ENCODE measurements at places on chromosomes 7 and 10.
A peak's percentile ranks its signal among the peaks of the same experiment; 100 is the strongest.

DNA sequence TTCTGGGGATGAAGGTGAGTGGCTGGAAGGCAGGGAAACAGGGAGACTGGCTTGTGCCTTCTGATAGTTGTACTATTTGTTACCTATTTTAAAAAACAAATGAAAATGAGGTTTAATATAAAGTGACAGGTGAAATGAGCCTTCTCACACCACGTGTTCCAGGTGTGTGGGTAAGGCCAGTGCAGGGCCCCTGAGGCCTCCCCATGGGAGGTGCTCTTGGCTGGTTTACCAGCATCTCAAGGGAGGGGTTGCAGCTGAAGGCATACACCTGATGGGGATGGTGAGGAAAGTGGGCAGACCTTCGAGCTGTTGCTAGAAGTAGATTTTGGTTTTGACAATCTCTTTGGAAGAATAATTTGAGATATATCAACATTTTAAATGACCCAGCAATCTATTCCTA is 103.6 kb downstream of the ARHGAP22 start:
- no peak for DNase-seq

- no peak for DNase-seq
Measured at GRCh38 chr10:72509941-72510340, 115.9 kb downstream of the MICU1 start.

- no peak for DNase-seq
Measured at GRCh38 chr10:61632057-61632670, 30.6 kb upstream of the CABCOCO1 start.

GRCh38 chr7:129101746-129102145 is 42.8 kb upstream of the TSPAN33 start:
- no peak for DNase-seq

DNA sequence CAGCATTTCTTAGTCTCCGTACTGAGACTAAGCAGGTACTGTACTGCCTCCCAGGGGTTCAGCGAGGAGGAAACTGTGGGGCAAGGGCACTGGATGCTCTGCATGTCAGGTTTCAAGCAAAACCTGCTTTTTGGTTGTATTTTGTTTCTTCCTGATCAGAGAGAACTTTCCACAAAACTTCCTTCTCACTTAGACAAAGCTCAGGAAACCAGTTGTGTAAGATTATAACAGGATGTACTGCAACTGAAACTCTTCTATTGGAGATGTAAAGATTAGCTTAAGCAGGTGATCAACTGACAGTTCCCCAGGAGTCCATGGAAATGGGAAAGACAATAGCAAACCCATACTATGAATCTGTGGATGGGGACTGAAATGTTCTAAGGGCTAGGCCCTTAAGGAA is 67.3 kb downstream of the PLCE1 start:
- no peak for DNase-seq

GRCh38 chr10:119404719-119405519 is 137.6 kb downstream of the RGS10 start:
- DNase-seq: no peak

DNA sequence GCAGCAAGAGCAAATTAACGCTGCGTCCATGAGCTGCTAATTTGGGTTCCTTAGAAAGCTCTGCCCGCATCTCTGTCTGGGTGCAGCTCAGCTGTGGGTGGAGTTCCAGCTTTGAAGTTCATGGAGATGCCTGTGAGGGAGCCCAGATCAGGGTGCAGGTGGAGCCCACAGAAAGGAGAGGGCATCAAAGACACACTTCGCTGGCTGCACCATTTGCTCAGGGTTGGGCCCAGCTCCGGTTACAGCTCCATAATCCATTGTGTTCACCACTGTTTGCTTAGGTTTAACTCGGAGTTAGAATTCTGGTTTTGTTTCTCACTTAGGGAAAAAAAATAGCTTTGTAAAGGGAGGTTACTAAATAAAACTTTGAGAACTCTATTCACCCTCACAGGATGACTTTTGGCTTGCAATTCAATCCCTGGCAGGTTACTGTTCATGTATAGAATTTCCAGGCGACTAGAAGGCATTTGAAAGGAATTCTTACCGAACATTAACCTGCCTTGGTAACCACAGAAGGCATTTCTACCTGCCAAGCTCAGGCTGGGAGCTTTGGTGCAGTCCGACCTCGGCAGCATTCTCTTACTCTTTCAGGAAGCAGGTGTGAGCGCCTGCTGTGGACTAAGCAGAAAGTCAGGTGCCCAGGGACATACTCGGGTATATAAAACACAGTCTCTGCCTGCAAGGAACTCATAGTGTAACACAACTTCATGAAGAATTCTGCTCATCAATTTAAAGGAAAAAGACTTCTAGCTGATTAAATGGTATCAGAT is 179.5 kb upstream of the RNF32 start:
- no peak for DNase-seq

DNA sequence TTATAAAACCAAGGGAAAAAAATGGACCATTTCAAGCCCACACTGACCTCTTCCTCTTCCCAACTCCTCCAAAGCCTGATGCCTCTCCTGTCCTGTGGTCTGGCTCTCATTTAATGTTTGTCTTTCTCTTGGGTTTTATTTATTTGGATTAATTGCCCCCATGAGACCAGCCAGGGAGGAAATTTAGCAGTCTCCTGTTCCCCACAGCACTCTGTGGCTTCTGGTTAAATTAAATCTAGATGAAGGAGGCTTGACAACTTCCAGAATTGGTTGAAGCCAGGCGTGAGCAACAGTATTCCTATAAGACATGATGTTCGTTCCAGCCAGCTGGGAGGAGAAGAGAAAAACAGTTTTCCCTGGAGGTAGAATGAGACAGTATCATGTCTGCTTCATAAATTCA is 15.1 kb upstream of the PRLHR start:
- no peak for DNase-seq

- no peak for DNase-seq
Measured at GRCh38 chr10:1155791-1156615, 99.8 kb downstream of the WDR37 start.

GRCh38 chr7:84117304-84117703 is 77.3 kb downstream of the SEMA3A start:
- DNase-seq: no peak

GRCh38 chr10:115432188-115432819 is 339.1 kb downstream of the ATRNL1 start:
- DNase-seq: peak; percentile 64

- DNase-seq: no peak
Measured at GRCh38 chr10:96415891-96416554, 57.2 kb upstream of the OPALIN start.

DNA sequence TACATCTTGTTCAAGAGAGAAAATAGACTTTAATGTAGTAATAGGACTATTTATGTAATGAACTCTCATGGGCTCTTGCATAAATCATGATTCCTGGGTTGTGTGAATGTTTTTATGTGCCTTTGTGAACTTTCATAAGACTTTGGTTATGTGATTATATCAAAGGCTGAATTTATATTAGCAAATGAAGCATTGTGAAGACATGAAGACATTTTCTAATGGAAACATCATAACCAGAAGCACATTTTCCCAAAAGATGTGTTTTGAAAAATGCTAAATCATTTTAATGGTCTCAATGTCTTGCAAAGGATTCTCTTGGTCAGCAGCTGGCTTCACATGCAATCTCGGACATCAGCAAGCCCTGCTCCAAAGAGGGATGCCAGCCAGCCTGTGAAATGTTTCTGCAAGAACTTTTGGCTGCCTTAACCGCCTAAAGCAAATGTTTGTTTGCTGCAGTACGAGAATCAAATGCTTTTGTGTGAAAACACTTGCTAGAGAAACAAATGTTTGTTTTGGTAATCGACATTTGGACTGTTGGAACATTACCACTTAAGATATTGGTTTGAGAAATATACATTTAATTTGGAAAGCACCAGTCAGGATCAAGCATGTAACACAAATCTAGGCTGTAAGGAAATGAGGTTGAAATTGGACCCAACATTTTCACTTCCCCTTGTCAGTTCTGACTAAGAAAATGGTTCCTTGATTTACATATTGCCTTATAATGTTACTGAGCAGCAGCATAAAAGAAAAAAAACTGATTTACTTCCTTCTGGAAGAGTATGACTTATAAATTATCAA is 102.1 kb downstream of the RTKN2 start:
- no peak for DNase-seq

DNA sequence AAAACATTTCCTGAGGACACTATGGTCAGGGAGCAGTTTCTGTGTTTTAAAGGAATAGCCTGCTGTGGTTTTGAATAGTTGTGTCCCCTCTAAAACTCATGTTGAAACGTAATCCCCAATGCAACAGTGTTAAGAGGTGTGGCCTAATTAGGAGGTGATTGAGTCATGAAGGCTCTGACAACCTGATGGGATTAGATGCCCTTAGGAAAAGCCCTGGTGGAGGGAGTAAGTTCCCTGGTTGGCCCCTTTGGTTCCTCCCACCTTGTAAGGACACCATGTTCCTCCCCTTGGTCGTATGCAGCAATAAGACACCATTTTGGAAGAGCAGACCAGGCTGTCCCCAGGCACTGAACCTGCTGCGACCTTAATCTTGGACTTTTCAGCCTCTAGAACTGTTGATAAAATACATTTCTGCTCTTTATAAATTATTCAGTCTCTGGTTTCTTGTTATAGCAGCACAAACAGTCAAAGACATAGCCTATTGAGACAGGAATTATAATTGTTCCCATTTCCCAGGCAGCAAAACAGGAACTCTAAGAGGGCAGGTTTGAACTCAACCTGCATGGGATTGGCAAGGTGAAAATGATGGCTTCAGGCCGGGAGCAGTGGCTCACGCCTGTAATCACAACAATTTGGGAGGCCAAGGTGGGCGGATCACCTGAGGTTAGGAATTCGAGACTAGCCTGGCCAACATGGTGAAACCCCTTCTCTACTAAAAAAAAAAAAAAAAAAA is 20.5 kb upstream of the TNS3 start:
- no peak for DNase-seq
